CD4-positive, alpha-beta memory T cell (primary cell): ENCODE measurements at places on chromosomes 4 and X.

DNA sequence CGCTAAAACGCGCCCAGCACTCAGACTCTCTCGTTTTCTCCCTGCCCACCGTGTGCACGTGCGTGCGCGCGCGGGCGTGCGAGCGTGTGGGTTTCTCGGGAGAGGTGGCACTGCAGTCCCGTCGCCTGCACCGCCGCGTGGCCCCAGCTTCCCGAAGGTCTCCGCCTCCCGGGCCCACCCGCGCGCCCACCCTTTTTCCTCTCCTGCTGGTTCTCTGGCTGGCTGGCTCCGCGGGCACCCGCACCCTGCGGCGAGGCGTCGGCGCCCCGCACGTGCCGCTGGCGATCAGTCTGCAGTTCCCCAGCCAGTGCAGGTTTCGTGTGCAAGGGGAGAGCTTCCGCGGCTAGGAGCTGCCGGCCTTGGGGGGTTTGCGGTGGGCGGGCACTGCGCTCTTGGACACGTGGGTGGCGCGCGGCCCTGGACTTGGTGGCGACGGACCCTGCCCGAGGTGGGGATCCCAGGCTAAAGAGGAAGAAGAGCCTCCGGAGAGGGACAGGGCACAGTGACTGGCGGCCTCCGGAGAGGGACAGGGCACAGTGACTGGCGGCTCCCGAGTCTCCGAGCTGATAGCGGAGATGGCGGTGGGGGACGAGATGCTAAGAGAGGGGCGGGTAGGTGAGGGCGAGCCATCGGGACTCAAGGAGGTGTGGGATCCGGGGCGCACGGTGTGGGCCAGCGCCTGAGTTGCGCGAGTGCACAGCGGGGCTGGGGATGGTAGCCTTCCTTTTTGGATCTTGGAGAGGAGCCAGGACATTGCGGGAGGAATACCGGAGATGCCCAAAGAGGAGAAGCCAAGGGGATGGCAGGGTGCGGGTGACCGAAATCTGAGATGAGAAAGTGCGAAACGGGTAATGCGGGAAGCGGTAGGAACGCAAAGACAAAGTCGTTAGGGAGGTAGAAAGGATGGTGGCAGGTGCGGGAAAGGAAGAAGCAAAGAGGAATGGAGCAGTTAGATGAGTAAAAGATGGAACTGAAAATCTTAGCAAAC lies at the start of gene FAM184B:
Gene FAM184B (minus strand): TSS at position 322 of the 988 bp plus-strand sequence. CDS start 322 bp downstream, outside the sequence.
- no peak for DNase-seq

DNA sequence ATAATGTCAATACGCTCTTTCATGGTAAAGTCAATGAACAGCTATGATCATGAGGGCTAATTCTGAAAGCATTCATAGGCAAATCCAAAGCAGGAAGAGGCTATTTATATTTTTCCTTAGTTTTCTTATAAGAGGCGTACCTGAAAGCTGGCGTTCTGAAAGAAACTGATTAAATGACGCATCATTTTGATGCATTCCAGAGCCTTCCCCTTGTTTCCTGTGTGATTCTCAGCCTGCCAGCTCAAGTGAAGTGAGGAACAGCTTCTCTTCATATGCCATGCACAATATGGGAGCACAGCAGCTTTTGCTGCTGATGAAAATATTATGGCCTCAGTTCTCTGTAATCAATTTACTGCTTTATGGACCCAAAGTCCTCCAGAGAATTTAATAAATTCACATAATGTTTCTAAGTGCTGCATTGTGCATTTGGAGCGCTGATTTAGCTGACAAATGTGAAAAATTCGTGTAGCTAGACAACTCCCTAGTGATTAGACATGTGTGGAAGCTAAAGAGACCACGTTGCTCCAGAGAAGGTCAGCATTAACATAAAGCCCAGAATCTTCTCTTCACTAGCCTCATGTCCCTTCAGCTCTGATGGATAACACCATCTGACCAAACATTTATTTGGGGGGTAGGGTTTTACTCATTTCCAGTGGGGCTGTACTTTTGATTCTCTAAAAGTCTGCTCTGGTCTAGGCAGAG lies 110.8 kb downstream of the GPAT3 start:
- no peak for DNase-seq

- peak; percentile 48 for DNase-seq
These were observed 65.6 kb downstream of the JAKMIP1 start for GRCh38 chr4:6134612-6135220.

- no peak for DNase-seq
These were observed 84.1 kb downstream of the TBCK start for GRCh38 chr4:106231931-106232330.

DNA sequence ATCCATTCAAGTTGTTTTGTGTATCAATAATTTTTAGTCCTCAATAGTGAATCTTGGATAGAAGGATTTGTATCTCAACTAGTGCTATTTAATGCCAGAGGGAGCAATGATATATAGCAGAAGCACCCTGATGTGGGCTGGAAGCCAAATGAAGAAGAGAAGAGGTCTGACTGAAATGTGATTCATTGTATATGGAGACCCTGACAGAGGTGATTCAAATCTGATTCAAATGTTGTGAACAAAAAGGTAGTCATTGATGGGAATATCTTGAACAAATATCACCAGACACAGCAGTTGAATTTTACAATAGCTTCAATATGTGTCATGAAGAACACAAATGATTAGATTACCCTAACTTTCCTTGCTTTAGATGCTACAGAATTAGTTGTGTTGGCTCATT lies 27.5 kb upstream of the SULT1B1 start:
- no peak for DNase-seq

DNA sequence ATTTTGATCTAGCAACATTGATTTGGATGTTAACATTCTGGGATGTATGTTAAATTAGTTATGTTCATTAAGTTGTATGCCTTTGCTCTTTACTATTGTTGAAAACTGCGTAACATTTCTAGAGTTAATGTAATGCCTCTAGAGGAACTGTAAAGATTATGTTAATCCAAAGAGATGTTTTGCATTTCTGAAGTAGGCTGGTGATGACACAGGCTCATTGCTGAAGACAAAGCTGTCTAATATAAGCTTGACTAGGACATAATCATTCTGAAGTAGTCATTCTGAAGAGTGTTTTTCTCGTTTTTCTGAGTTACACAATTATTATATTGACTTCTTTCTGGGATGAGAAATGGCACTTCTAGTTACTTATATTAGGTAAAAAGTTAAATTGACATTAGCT lies 72.9 kb downstream of the LRP2BP start:
- DNase-seq: no peak

DNA sequence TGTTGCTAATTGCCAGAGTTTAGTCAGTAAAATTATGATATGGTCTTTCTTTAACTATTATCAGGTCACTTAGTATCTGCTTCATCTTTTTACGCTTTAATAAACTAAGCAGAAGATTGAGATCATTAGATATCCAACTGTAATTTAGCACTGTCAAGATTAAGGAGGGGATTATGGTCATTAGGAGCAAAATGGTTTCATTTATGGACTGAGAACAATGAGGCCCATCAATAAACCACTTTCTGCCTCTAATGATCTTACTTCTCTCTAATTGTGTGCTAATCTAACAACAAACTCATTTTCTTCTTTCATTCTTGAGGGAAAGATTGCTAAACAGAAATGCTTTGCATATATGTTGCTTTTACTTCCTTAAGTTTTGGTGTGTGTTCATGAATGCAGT lies 340.4 kb downstream of the RPA4 start:
- no peak for DNase-seq

DNA sequence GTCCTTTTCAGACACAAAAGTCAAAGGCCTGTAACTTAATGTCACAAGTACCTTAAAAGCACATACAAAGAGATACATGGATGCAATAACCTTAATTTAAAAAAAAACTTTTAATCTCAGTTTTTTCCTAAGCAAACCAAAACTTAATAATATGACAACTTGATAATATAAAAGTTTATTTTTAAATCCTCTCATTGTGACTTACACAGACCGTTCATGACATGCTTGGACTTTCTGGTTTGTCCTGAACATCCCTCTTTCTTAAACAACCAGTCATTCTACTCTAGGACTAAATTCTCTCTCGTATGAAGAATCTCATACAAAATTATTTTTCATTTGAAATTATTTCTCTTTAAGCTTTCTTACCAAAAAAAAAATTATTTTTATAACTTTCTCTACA lies 43.1 kb upstream of the CYP2U1 start:
- DNase-seq: no peak

GRCh38 chr4:24855741-24856140 lies 57.1 kb downstream of the CCDC149 start:
- no peak for DNase-seq

- DNase-seq: no peak
These were observed 150.1 kb downstream of the DIPK2B start for GRCh38 chrX:45050558-45050957.

DNA sequence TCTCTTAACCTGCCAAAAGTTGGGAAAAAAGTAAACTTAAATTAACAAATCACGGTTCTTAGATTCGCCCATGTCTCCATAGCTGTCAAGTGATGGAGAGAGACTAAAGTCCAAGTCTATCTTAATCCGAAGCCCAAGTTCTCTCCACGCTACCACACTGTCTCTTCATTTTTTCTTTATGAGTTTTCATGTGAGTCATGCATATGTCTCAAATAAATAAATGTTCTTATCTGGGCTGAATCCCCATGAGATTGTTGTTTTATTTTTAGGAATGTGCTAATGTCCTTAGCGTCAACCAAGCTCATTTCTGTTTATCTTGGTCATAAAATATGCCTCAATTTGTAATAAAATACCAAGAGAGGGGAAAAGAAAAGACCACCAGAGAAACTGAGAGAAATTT lies 169.3 kb downstream of the RCHY1 start:
- no peak for DNase-seq

GRCh38 chr4:112939901-112940300 lies 109.6 kb upstream of the ANK2 start:
- DNase-seq: no peak
